ENCODE measurements at places on chromosomes 2 and 18. TPM values are rescaled to one million over a fixed set of nuclear protein-coding genes. Genes with fewer than 3 reads are reported as not detected.
A peak's percentile ranks its signal among the peaks of the same experiment; 100 is the strongest.

The CHRND gene
- not detected for total RNA-seq

GRCh38 chr2:191885098-191885497 lies 38.2 kb upstream of the CAVIN2 start:
- DNase-seq: no peak
- no peaks in the 10 kb centered on the region for H3K4me1 ChIP-seq
- no peaks in the 10 kb centered on the region for H3K36me3 ChIP-seq
- H3K27ac ChIP-seq: no peak overlapping the region
- H3K4me3 ChIP-seq: no peak overlapping the region

The SCN7A gene
- not detected for total RNA-seq

GRCh38 chr18:76794326-76794725 lies 28.0 kb upstream of the ZNF236 start:
- peaks cover 6% of the 10 kb centered on the region for H3K4me1 ChIP-seq
- peaks cover 19% of the 10 kb centered on the region for H3K27me3 ChIP-seq
- DNase-seq: no peak
- H3K36me3 ChIP-seq: peaks cover 8% of the 10 kb centered on the region

The MARCHF4 gene
- not detected for total RNA-seq

DNA sequence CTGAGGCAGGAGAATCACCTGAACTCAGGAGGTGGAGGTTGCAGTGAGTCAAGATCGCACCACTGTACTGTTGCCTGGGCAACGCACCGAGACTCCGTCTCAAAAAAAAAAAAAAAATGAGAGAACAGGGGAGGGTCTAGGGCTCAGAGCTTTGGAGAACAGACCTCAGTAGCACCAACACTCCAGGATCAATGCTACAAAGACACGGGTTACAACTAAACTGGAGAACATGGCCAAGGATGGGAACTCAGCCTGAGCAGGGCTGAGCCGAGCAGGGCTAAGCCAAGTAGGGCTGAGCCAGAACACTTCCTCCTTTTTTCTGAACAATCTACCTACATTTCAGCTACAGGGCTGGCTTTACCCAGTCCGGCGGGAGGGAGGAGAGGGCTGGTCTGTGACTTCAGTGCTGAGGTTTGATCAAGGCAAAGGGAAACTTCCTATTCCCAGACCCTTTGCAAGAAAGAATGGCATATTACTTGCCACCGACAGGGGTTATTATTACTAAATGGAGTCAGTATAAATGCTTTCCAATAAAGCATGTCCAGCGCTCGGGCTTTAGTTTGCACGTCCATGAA lies 2.9 kb upstream of the CASP8 start:
- H3K27ac ChIP-seq: peak overlapping the region; percentile 98
- H3K27me3 ChIP-seq: no peaks in the 10 kb centered on the region
- peak overlapping the region; percentile 83 for H3K4me3 ChIP-seq
- H3K36me3 ChIP-seq: peaks cover 43% of the 10 kb centered on the region
- peaks cover 67% of the 10 kb centered on the region for H3K4me1 ChIP-seq
